ENCODE measurements at places on chromosomes 1 and 21.

GRCh38 chr21:41931041-41931451, 22.8 kb downstream of the C2CD2 start:
- DNase-seq = no peak

GRCh38 chr1:167416506-167416905, 101.8 kb downstream of the CD247 start:
- DNase-seq = no peak

- no peak for DNase-seq
These were observed 112.3 kb upstream of the ZRANB2 start for GRCh38 chr1:71193153-71193552.

DNA sequence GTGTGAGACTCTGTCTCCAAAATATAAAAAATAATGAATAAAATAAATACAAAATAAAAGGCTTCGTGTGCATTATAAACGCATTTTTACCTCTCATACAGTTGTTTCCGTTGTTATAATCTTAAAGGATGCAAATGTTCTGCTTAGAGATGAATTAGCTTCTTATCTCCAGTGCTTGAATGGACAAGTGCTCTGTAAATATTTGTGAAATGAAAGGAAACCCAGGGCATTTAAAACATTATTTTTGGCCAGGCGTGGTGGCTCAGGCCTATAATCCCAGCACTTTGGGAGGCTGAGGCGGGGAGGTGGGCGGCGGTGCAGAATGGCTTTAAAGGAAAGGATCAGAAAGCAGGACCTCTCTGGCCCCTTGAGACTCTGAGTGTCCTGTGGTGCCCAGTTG, 94.5 kb downstream of the HUNK start:
- DNase-seq = no peak

DNA sequence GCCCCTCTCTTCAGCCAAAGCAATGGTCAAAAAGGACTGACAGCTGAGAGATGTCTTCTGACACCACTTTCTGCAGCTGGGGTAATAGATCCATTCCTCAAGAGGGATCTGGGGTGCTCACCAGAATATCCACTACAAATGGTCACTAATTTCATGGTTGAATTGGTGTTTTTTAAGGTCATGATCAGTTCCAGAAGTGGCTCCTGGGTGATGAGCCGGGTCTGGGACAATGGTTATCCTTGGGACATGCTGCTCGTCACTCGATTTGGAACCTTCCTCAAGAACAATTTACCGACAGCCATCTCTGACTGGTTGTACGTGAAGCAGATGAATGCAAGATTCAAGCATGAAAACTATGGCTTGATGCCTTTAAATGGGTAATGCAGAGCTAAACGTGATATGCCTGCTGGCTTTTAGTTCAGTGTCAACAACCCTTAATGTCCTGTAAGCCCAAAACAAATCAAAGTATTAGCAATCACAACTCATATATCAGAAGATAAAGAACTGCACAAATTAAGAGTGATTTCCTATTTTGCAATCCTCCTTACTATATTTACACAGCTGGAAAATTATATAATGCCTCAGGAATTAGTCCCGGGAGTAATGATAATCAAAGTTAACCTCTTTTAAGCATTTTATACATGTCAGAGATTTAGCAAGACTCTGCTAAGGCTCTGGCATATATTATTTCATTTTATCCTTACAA, 20.1 kb downstream of the FMO3 start:
- no peak for DNase-seq

- no peak for DNase-seq
These were observed 1.3 kb upstream of the MTARC1 start for GRCh38 chr1:220785166-220786056.

GRCh38 chr1:207311888-207312603, 9.4 kb upstream of the CD55 start:
- DNase-seq = no peak

DNA sequence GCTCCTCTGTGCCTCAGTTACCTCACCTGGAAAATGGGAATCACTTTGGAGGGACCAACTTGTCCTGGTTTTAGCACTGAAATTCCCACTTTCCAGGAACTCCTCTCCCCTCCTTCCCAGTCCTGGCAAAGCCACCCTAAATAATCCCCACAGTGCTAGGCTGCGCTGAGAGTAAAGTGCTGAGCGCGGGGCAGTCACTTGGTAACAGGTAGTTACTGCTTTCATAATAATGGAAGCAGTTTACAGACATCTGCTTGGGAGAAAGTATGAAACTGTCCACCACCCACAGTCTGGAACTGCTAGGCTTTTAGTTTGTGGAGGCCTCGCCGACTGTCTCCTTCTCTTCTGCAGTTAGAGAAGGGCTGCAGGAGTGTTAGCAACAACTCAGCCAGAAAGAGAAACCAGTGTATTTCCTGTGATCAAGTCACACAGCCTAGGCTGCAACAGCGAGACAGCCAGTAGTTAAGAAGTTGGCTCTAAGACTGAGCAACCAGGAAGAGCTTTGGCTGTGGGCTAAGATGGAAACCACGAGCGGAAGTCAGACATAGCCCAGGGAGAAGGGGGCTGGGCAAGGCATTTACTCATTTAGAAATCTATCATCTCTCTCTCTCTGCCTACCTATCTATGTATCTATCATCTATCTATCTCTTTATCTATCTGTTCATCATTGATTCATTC, 30.8 kb upstream of the ABCG1 start:
- peak; percentile 44 for DNase-seq

DNA sequence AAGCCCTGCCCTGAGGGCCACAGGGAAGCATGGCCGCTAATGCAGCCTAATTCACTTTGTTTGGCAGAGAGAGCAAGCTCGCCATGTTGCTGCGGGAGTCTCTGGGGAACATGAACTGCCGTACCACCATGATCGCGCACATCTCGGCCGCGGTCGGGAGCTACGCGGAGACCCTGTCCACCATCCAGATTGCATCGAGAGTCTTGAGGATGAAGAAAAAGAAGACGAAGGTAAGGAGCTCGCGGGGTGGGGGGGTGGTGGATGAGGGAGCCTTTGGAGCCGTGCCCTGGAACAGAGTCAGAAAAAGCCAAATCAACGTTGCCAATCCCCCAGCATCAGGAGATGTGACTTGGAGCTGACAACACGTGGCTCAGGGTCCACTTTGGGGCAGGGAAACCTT, 529.4 kb downstream of the KIF26B start:
- no peak for DNase-seq

- DNase-seq = no peak
These were observed 9.1 kb downstream of the CRB1 start for GRCh38 chr1:197277166-197277565.

DNA sequence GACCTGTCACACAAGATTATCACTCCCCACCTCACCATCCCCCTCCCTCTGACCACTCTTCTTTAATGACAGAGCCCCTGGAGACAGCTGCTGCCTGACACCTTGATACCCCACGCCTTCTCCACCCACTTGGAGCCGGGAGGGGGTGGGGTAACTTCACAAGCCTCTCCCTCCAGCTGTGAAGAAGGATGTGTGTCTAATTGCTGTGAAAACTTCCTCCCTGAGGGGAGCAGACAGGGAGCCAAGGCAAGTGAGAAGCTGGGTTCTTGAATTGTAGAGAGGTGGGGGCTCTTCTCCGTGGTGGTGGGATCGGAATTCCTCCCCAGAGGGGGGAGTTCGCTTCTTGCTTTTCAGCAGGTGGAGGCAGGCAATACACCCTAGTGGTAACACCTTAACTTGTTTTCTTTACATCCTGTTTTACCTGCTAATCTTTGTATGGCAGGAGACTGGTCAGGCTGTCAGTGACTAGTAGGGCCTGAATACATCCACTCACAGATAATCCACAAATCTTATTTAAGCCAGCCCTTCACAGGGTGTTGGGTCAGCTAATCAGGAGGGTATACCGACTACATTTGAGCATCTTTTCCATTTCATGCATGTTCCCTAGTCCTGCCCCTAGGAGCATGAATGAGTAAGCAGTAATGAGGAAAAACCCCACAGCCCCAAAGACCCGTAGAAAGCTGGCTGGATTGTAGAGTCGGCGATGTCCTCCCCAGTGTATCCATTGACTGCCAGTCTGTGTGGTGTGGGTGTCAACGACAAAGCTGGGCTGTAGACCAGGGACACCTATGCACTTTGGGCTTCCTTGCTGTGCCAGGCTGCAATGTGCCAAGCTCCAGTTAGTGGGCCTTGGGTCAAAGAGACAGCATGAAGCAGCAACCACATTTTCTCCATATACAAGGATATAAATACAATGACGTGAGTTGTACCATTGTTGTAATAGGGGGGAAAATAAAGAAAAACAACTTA, 57.3 kb downstream of the NFASC start:
- no peak for DNase-seq

DNA sequence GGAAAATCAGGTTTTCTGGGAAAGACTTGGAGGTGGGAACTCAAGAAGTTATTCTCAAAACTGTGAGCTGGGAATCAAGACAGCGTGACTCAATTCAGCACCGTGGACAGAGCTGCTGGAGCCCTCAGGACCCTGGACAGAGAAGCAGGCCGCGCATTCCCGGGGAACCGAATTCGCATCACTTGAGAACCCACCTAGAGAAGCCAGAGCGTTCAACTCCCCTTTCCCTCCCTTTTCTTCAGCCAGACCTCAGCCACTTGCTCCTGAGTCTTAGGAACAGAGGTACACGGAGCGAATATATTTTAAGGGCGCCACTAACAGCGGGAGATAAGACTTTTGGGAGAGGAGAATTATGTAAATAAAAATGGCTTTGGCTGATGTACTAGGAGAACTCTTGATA, 2.0 kb upstream of the LIN28A start:
- DNase-seq = peak; percentile 61

DNA sequence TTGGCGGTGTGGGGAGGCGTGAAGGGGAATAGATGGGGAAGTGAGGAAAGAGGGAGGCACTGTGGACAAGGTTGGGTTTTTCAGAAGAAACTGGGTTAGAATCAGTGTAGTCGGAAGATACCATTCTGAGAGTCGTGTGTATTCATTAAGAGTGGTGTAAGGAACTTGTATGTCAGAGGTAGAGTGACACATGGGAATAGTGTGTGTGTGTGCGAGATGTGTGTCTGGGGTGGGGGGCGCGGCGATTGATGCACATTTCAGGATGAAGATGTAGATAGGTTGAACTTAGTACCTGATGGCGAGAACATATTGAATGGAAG, 878 bp downstream of the SMG7 start:
- no peak for DNase-seq

DNA sequence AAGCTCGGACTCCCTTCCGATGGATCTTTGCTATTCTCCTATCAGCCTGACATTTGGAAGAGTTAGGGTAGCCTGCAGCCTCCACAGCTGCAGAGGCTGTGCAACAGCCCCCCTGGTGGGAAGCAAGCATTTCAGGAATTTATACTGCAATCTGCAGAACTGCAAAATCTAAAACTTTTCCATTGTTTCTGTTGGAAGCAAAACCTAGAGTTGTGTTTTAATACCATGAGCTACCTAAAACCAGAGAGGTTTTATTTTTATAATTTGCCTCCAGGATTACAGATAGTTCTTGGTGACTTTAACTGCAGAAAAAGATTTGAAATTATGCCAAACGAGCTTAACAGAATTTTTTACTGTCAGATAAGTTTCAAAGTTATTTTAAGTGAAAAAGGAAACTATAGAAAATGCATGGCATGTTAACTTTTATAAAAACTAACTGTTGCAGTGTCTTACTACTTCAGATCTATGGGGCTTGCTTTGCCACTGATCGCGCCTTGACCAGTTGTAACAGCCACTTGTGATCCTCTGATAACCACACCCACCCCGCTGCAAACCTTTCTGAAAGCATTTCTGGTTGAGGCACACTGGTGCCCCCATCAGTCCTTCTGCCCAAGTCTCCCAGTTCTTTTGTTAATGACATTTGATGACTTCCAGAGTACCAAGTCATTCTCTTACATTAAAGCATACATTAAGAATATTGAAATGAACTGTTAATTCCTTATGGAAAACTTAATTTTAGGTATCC, 64.8 kb downstream of the PRDM2 start:
- no peak for DNase-seq

GRCh38 chr1:54413295-54413694, 7.1 kb upstream of the SSBP3 start:
- no peak for DNase-seq

DNA sequence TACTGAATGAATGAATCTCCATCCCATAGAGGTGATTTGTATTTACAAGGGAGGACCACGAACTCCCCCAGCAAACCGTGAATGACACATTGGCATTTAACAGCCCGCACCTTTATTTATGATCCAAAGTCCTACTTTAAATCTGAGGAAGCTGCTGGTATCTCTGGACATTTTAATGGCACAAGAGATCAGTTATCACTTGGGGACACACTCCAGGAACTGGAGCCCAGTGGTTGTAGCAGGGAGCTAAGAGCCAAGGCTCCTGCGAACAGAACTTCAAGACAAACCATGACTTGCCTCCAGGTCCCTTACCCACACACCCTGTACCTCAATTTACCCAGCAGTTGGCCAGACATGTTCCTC, 1.2 kb downstream of the CTNNBIP1 start:
- no peak for DNase-seq

DNA sequence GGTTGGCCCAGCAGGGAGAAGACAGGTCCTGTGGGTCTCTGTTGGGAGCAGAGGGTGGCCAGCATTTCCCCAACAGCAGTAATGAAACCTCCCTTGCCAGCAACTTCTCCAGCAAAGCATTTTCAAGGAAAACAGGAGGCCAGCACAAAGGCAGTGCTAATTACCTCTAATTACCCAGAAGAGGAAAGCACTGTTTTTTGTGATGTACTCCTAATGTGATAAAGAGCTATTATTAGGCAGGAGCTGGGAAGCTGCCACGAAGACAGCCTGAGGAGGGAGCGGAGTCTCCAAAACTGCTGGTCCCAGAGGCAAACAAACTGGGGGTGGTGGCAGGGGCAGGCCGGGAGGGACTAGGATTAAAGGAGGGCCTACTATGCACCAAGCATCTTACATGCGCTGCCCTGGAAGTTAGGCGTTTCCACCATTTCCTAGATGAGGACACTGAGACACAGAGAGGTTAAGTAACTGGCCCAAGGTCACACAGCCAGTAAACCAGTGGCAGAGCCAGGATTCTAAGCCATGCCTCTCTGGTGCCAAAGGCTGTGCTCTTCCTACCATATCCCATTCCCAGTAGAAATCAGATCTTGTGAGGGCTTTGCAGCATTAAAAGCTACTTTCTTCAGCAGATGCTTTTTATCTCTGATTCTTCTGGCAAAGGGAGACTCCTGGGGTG, 24.5 kb downstream of the HTR6 start:
- no peak for DNase-seq

GRCh38 chr1:209309198-209309597, 274.3 kb upstream of the CAMK1G start:
- DNase-seq = no peak

DNA sequence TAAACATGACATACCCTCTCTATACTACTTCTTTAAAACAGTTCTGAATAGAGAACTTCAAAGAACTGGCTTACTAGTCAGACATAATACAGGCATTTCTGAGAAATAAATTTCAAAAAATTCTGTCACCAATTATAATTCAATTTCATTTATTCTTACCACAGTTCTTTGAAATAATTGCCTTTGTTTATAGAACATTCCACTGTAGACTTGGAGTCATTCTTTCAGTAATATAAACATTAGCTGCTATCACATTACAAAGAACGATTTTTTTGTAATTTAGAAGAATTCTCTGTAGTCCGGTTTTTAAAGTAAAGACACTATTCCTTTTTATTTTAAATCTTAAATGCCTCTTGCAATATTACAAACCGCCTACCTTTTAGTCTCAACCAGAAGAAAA, 146.4 kb upstream of the COL11A1 start:
- no peak for DNase-seq
